Right hindlimb (tissue), 1 donor: ENCODE measurements at places on chromosomes 16 and 17.
A peak's percentile ranks its signal among the peaks of the same experiment; 100 is the strongest.

GRCh38 chr16:84220851-84221250 is 19.0 kb downstream of the KCNG4 start:
- no peak for DNase-seq

GRCh38 chr17:50527155-50527762 is 5.3 kb upstream of the EPN3 start:
- DNase-seq, result no peak

DNA sequence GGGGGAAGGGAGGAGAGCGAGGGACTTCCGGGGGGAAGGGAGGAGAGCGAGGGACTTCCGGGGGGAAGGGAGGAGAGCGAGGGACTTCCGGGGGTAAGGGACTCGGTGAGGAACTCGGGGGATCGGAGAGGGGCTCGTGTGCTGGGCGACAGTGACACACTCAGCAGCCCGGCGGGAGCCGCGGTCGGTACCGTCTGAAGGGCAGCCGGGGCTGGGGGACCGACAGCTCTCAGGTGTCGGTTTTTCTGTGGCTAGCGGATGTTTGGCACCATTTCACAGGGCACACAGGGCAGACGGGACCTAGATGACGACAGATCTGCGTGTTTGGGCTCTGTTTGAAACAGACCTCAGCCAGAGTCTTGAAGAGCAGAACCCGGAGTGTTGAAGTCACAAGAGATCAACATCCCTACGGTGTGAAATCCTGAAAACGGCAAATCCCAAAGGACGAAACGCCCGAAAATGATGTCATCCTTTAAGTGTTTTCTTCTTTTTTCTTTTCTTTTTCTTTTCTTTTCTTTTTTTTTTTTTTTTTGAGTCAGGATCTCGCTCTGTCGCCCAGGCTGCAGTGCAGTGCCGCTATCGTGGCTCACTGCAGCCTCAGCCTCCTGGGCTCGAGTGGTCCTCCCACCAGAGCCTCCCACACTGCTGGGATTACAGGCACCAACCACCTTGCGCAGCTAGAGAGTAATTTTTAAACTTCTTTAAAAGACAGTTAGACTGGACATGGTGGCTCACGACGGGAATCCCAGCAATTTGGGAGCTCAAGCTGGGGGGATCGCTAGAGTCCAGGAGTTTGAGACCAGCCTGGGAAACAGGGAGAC is 23.9 kb downstream of the ZNF778 start:
- peak; percentile 82 for DNase-seq

DNA sequence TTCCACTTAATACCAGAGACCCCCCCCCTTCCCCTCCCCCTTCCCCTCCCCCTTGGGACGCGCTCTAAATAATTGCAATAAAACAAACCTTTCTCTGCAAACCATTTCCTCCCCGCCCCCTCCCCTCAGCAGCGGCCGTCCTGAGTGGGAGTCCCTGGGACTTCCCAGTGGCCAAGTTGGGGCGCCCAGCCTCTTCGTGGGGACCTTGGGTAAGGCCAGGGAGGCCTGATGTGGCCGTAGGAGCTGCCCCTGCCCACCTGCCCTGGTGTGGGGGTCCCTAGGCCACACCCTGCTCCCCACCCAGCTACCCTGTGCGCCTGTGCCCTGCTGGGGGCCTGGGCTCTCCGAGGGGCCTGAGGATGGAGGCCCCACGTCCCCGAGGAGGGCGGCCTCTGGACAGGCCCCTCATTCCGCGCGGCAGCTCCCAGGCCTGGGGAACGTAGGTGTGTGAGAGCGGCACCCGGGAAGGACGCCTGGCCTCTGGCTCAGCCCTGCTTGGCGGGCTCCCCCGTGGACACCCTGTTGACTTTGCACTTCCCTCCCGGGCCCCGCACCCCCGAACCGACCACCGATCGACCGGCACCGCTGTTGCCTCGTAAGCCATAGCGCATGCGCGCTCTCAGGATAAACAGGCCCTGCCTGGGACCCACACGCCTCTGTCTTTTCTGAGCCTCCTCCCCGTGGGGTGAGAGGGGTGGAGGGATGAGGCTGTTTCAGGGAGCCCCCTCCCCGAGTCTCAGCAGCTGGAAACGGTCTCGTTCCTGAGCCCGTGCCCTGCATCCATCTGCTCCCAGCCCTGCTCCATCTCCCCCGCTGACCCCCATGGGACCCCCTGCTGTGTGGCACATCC is 9.0 kb downstream of the NTHL1 start:
- DNase-seq, result peak; percentile 83

DNA sequence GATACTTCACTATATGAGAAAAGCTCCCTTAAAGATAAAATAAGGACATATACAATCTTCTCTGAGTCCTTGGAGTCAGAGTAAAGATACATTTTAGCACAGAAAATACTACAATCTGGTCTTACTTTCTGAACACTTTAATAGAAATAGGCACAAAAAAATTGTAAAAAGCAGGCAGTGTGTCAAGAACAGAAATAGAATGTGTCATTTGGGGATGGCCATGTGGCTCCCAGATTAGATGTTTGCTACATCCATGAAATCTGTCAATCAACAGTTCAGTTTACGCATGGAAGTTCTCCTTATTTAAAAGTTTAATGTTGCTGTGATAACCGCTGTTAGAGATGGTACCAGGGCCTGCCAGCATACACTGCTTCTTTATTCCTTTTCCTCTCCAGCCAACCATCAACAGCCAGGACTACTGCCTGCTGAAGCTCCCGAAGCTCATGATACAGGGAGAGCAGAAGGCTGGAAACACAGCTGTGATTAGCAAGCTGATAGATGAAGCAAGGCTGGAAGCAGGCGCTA is 278.5 kb downstream of the CEP112 start:
- DNase-seq, result no peak

- DNase-seq, result no peak
These were observed 4.1 kb downstream of the FOXJ1 start for GRCh38 chr17:76137001-76137350.

GRCh38 chr17:72677108-72677507 is 415.4 kb downstream of the SLC39A11 start:
- no peak for DNase-seq

DNA sequence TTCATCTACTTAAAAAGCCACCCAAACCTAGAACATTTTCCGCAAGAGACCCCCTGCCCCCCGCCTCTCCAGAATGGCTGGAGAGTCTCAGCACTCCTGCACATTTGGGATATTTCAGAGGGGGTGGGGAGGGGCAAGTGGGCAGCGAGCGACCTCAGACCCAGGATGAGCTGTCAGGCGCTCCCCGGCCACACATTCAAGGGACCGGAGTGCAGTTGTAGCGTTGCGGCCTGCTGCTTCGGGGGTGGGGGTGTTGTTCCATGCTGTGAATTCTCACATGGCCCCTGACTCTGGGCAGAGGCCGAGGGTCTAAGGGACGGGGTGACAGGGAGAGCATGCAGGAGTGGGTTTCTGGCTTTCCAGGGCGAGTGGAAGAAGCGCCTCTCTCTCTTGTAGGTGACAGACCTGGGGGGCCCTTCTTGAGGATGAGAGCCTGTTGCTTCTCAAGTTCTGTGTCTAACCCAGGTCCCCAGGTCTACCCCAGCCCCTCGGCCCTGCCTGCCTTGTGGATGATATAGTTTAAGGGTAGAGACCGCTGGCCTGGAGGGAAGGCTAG is 231.2 kb downstream of the SEC14L1 start:
- DNase-seq, result peak; percentile 41

DNA sequence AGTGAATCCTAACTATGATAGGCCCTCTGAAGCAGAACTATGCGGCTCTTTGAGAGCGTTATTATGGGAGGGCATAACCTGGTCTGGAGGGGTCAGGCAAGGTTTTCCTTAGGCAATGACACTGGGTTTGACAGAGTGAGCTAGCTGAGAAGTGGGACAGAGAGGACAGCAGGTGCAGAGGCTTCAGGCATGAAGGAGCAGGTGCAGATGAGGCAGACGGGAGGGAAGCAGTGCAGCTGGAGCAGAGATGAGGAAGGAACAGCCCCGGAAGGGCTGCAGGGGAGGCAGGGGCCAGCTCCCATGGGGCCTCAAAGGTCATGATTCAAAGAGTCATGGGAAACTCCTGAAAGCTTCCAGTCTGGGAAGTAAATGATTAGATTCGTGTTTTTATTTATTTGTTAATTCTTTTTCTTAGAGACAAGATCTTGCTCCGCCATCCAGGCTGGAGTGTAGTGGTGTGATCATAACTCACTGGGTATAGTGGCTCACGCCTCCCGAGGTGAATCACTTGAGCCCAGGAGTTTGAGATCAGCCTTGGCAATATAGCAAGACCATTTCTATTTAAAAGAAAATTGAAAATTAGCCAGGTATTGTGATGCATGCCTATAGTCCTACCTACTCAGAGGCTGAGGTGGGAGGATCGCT is 5.4 kb downstream of the MARCHF10 start:
- no peak for DNase-seq

- DNase-seq, result no peak
These were observed at the start of gene IL17C for GRCh38 chr16:88638323-88639230. Gene IL17C (plus strand): TSS chr16:88638572. CDS start chr16:88638642, 70 bp downstream.

DNA sequence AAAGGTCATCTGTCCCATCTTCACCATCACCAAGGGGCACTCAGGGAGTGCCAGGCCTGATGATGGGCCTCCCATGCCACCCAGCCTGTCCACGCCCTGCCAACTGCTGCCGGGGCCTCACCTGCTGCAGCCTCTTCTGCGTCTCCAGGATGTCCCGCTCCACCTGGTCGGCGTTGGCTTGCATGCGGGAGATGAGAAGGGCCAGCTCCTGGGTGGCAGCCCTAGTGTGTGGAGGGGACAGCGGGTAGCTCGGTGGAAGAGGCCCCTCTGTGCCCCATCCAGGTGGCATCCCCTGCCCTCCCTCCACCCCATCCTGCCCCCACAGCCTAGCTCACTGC is 3.2 kb downstream of the EVPL start:
- no peak for DNase-seq

- no peak for DNase-seq
These were observed 15.7 kb downstream of the TMIGD1 start for GRCh38 chr17:30318155-30318554.

GRCh38 chr16:56264609-56264972 is 73.3 kb downstream of the GNAO1 start:
- no peak for DNase-seq

- no peak for DNase-seq
These were observed 3.0 kb upstream of the QPRT start for GRCh38 chr16:29675811-29676643.

DNA sequence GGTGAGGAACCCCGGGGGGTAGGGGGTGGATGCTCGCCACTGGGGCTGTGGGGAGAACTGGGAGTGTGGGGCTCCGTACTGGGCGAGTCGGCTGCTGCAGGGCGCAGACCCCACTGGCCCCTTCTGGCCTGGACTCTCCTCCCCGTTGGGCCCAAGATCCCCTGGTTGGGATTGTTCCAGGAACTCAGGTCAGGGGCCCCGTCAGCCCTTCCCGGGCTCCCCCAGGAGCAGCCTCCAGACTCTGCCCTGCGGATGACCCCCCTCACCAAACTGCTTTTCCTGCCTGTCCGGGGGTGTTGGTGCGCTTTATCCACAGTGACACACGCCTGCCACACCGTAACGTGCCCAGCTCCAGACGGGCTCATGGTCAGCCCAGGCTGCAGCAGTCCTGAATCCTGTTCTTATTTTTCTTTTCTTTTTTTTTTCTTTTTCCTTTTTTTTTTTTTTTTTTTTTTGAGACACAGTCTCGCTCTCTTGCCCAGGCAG is 21.1 kb downstream of the CENPX start:
- no peak for DNase-seq

- DNase-seq, result peak; percentile 98
These were observed 1.8 kb upstream of the ZNF500 start for GRCh38 chr16:4768549-4769305.

DNA sequence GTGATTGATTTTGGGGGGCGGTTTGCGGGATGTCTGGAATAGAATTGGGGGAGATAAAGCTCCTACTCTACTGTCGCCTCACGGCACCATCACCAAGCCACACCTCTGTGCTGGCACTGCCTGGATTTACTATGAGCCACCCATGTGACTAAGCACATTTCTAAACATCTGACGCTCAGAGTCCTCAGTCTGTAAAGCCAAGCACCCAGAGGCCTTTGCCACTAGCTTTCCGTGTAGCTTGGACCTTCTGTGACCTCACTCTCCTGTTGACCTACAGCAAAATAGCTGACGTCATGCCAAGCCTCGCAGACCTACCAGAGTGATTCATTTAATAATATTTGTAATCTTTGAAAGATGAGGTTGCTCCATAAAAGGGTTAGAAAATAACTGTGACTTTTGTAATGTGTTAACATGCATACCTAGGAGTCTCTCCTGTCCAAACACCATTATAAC is 38.5 kb upstream of the MYOCD start:
- no peak for DNase-seq

DNA sequence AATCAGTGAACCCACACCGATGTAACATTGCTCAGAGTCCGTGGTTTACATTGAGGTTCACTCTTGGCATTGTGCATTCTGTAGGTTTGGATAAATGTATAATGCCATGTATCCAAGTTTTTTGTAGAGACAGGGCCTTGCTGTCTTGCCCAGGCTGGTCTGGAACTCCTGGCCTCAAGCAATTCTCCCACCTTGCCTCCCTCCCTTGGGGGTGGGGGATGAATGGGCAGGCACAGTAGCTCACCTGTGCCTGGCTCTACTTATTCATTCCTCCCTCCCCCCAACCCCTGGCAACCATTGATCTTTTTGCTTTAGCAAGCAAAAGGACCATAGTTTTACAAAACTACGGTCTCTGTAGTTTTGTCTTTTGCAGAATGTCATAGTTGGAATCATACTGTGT is 181.4 kb downstream of the SPECC1 start:
- no peak for DNase-seq

DNA sequence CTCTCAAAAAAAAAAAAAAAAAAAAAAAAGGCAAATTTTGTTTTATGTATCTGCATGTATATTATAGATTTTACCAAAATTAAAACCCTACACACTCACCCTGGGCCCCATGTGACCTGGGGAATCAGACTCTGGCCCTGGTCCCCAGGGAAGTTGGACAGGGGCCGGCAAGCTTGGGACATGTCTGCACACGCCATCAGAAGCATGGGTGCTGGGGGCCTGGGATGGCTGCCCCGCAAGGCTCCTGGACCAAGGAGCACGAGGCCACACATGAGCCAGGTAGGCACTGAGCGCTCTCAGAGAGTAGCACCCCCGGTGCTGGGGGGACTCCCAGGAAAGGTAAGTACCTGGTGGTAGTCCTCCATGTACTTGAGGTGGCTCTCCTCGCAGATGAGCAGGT is 39.6 kb downstream of the PPL start:
- DNase-seq, result no peak

DNA sequence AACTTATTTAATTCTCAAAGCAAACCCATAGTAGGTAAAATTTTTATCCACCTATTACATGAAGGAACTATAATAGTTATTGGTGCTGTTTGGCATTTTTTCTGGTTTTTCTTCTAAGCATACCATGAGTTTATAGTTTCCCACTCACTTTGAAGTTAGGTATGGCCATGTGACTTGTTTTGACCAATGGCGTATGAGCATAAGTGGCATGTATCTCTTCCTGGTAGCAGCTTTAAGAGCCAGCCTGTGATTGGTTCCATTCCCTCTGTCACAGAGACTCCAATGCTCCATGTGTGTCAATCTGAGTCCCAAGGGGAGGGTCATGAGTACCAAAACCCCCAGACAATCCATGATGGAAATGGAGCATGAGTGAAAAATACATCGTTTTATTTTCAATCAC is 282.9 kb upstream of the N4BP1 start:
- DNase-seq, result no peak
